ENCODE measurements at places on chromosomes 13 and 19. TPM values are rescaled to one million over a fixed set of nuclear protein-coding genes. Genes with fewer than 3 reads are reported as not detected.

Gene SIGLEC8
- 0.20 TPM for polyA plus RNA-seq

Gene OLFM4
- polyA plus RNA-seq, result 0.92 TPM

DNA sequence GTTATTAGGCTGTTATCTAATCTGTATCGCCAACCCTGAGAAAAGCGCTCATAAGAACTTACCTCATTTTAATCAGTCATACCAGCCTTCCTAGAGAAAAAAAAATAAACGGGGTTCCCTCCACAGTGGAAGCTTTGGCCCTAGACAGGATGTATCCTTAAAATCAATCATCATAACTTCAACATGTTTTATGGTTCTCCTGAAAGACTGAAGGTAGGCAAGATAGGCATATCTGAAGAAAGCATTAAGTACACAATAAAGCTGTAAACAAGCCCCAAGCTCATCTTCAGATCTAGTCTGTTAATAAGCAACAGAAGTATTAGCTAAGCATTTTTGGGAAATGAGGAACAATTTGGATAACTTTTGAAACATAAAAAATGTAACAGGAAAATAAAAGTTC is 18.7 kb upstream of the SERP2 start:
- DNase-seq, result no peak

DNA sequence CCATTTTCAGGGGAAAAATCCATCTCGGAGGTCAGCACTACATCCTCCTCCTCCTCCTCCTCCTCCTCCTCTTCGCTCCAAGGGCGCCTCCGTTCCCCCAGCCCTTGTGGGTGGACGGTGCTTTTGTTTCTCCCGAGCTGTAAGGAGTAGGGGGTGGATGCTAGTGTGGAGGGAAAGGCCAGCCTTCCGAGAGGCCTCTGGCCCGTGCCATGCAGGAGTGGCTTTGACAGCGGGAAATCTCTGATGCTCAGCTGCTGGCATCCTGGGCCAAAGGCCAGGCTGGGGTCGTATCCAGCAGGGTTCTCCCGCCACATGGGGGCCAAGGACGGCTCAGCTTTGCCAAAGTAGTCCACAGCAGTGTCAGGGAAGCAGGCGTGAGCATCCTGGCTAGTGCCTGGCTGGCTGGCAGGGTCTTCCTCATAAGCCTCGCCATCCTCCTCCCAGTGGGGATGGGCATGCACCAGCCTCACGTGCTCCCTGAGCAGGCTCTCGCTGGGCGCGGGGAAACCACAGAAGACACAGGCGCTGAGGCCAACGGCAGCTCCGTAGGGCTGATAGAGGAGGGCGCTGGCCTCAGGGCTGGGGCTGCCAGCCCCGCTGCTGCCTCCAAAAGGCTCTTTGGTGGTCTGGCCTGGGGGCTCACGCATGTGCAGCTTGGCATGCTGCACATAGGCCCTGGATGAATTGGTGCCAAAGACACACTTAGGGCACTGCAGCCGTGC is 10.5 kb downstream of the WIZ start:
- no peak for DNase-seq

GRCh38 chr19:3606174-3606689 is 443 bp downstream of the TBXA2R start:
- DNase-seq, result peak; percentile 78

DNA sequence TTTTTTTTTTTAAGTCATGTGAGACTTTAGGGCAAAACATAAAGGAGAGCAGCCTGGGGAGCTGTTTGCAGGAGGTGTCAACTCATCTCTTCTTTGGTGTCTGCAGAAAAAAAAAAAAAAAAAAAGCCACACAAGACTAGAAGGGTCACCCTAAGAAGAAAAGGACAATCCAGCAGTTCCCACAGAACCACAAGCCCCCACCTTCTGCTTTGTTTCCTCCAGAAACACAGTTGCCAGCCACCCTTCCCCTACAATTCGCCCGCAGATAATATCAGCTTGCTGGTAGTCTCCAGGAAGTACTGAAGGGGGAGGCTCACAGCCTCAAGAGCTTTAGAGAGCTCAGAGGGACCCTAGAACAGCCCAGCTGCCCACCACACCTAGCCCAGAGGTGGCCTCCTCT is 22.3 kb upstream of the ZBTB7A start:
- DNase-seq, result peak; percentile 58

DNA sequence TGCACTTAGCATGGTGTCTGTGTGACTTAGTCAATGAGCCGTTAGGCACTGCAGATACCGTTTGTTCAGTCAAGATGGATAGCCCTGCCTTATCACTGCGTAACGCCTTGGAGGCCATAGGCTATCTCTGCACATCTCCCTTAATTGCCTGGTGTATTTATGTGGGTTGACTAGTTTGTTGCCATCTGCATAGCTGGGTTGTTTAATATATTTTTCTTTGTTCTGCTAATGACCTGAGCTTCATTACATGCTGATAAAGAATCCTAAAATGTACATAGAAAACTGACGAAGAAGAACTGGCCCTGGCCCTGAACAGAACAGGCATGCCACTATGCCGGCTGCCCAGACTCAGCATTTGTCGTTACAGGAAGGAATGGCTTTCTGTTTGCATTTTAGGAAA is 297.8 kb downstream of the SHISA2 start:
- no peak for DNase-seq

DNA sequence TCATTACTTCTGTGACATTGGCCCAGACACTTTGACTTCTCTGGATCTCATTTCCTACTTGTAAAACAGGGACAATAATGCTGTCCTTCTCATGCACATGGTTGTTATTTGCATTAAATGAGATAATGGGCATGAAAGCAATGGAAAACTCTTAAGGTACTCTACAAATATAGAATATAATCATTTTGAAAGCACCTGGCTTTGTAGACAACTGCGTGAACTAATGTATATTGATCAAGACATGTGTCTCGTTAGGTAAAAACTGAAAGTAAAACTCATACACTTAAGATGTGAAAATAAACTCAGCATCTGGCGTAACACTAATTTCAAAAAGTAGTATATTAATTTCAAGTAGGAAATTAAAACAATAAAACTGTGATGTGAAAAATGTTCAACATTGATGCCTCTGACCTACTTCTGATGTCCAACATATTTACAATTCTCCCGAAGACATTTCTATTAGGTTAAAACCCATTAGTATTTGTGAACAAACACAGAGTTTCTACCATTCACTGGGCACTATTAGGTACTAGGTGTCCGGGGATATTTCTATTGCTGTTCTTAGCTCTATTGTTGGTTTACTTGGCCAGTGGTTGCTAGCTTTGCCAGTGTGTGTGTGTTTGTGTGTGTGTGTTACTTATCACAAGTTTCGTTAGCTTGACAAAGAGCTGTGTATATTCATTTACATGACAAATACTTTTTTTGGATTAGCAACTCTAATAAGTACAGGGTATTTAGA is 220.5 kb downstream of the KCNRG start:
- DNase-seq, result peak; percentile 50

All from stomach (tissue), 19 donors.